ENCODE measurements at places on chromosomes 6 and 20.

- DNase-seq: no peak
Measured at GRCh38 chr6:4169028-4169789, 33.8 kb upstream of the ECI2 start.

- no peak for DNase-seq
Measured at GRCh38 chr20:38523697-38524096, 51.1 kb downstream of the RALGAPB start.

GRCh38 chr20:36754656-36755222 is 8.8 kb upstream of the NDRG3 start:
- DNase-seq: peak; percentile 69

DNA sequence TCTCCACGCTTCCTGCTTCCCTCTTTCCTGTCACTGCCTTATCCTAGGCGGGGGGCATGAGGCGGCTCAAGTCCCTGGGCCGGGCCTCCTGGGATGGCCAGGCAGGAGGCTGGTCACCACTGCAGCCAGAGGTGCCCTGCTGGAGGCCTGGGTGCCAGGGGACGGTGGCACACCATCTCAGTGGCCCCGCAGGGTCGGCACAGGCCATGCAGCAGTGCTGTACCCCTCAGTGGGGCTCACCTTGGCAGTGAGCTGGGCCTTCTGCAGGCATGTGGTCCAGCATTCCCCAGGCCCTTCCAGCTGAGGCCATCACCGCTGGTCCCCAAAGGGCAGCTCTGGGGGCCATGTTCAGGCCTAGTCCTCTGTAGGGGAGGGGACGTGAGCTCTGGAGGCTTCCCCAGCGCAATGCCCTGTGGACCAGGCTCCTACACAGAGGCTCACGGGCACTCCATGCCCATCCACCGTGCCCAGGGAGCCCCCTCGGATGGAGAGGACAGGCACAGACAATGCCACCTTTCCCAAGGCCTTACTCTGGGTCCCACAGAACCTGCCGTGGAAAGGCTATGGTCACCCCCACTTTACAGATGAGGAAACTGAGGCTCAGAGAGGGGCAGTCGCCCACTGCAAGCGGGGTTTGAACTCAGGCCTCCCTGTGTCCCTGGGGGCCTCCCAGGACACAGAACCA is 123.8 kb downstream of the TAF4 start:
- DNase-seq: peak; percentile 56

GRCh38 chr6:100968949-100969348 is 87.8 kb upstream of the ASCC3 start:
- no peak for DNase-seq

- DNase-seq: no peak
Measured at GRCh38 chr6:11231564-11232192, 790 bp downstream of the NEDD9 start.

DNA sequence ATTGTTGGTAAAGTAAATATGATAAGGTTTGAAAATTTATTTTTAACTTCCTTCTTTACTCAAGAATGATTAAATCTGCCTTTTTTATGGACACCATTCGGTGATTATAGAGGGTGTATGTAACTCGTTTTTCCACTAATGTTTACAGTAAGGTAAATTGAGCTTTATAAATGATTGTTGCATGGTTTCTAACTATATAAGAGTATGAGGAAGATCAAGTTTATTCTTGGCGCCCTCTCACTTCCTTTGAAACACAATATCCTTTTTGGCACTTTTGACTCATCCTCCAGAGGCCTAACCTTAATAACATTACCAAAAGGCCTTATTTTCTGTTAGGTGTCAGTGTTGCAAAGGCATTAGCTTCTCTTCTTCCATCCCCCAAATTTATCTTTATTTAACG is 41.8 kb upstream of the MTRF1L start:
- no peak for DNase-seq

GRCh38 chr20:23151885-23152284 is 65.8 kb upstream of the CD93 start:
- no peak for DNase-seq

GRCh38 chr6:154165478-154165877 is 126.4 kb downstream of the OPRM1 start:
- no peak for DNase-seq

DNA sequence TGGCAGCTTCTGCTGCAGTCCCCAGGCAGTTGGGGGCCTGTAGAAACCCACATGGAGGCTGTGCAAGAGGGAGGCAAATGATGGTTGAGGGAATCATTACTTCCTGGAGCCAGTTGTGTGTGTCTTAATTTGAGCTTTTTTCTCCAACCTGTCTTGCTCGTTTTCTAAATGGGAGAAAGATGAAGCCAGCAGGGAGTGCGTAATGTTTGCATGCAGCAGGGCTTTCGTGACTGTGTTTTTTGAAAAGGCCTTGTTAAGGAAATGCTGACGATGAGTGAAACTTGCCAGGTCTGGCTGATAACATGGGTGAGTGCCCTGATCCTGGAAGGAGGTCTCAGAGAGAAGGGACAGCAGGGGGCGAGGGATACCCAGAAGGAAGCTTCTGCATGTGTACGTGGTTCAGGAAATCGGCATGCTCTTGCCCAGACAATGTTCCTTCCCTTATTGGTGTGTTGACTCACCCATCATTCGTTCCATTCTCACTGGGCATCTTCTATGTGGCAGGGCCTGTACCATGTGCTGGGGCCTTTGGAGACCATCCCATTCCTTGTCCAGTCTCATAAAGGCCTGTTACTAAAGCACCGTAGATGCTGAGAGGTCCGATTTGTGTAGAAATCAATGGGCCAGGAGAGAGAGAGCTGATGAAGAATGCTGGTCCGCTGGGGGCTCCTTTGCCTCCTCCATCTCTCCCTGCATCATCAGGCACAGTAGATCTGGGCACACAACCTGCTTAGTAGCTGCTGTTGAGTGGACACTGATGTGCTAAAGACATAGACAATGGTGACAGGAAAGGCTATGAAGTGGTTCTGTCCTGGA is 27.4 kb downstream of the GLP1R start:
- DNase-seq: no peak

DNA sequence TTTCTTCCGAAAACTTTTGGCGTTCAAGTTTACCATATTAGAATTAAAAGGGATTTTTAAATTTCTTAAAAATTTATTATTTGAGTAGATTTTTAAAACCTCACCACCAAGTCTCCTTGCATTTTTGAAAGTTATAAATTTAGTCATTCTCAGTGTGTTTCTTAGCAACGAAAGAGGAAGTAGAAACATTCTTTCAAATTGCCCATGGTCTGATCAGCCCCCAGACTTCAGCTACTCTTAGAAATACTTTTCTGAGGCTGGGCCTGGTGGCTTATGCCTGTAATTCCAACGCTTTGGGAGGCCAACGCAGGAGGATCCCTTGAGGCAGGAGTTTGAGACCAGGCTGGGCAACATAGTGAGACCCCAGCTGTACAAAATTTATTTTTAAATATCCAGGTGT is 15.1 kb upstream of the RTF2 start:
- DNase-seq: no peak

- DNase-seq: no peak
Measured at GRCh38 chr6:137136065-137136464, 37.4 kb downstream of the IL22RA2 start.

- peak; percentile 83 for DNase-seq
Measured at GRCh38 chr6:159094444-159095252, 49.9 kb upstream of the TAGAP start.

- no peak for DNase-seq
Measured at GRCh38 chr6:146785001-146785585, 186.3 kb downstream of the ADGB start.

GRCh38 chr6:29557320-29557719 is 2.2 kb downstream of the UBD start:
- DNase-seq: no peak

GRCh38 chr20:56805313-56805712 is 176.2 kb downstream of the TFAP2C start:
- no peak for DNase-seq

DNA sequence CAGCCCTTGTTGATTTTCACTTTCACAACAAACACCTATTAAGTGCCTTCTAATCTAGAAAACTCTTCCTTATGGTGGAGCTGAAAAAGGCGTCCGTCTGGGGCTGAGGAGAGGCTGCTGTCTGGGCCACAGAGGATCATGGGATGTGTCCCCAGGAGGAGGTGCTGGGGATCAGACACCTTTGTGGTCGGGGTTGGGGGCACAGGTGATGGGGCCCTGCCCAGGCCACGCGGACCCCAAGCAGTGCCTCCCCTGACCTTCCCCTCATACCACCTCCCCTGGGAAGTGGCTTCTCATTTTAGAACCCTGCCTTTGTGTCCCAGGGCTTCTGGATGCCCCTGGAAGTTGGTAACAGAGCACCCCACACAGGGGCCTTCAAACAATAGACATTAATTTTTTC is 41.1 kb downstream of the SUN5 start:
- peak; percentile 46 for DNase-seq

- no peak for DNase-seq
Measured at GRCh38 chr20:58877050-58877975, 24.8 kb downstream of the GNAS start.

- no peak for DNase-seq
Measured at GRCh38 chr20:58018590-58018989, 209.9 kb downstream of the ANKRD60 start.

- no peak for DNase-seq
Measured at GRCh38 chr6:163459536-163459935, 45.0 kb downstream of the QKI start.
